ENCODE measurements at places on chromosomes 16 and 17.
A peak's percentile ranks its signal among the peaks of the same experiment; 100 is the strongest.

GRCh38 chr16:84349862-84350684 lies 18.3 kb upstream of the ATP2C2 start:
- DNase-seq = no peak

- no peak for DNase-seq
Observed at GRCh38 chr17:77701996-77702395, 256.5 kb upstream of the TNRC6C start.

- no peak for DNase-seq
Observed at GRCh38 chr16:73036074-73036826, 11.7 kb downstream of the ZFHX3 start.

DNA sequence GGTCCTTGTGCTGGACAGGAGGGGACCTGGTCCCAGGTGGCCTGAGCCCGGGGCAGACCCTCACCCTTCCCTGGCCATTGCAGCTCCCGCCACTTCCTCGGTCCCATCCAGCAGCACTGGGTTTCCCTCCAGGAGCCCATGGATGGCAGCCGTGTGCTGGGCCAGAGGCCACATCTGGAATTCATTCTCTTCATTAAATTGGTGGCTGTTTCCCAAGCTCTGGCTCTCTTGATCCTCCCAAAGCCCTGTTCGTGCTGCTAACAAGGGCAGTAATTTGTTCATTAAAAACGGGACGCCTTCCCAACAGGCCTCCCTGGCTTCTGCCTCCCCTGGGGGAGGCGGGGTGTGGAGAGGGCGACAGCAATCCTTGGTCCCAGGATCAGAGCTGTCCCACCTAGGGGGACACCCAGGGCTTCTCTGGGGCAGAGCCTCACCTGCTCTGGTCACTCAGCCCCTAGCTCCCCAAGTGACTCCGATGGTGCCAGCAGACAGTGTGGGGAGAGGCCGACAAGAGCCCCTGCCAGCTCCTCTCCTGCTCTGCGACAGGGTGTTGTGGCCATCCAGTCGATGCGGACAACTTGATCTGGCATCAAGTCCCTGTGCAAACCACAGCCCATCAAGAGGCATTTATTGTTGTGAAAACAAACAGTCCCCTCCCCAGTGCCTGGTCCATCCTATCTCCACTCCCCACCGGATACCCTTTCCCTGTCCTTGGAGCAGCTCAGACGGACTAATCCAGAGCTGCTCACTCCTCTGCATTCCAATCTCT lies 44.0 kb downstream of the SDK2 start:
- DNase-seq = no peak

- DNase-seq = no peak
Observed at GRCh38 chr16:49482690-49483089, 109.1 kb downstream of the C16orf78 start.

- DNase-seq = no peak
Observed at GRCh38 chr16:56824331-56824730, 40.7 kb upstream of the SLC12A3 start.

DNA sequence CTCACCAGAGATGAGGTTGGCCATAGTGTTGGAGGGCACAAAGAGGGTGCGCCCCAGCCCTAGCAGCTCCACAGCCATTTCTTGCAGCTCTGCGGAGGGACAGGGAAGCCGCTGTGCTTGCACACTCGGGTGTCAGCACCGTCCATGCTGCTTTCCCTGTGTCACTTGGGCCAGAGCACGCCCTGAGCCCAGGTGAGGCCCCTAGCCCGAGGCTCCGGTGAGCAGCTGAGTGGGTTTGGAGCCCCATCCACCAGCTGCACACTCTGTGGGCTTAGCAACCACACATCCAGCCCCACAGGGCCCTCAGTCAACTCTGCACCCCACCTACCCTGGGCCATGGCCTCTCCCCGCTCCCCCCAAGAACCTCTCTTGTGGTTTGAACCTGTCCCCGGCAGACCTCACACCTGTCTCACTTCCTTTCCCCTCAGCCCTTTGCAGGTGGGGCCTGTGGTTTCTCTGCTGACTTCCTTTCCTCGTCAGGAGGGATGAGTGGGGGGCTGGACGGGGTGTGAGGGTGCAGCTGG lies 20.7 kb downstream of the TMEM235 start:
- DNase-seq = no peak

DNA sequence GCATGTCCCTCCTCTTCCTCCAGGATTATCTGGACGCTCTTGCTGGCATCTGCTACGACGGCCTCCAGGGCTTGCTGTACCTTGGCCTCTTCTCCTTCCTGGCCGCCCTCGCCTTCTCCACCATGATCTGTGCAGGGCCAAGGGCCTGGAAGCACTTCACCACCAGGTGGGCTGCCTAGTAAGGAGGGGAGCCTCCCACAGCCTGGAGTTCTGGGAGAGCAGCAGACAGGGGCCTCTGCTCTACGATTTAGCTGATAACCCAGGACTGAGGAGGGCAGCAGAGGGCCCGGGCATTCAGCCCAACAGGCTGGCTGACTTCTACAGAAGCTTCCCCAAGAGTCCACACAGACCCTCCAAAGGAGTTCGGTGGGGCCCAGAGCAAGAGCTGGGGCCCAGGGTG lies 21.8 kb upstream of the DNAI2 start:
- DNase-seq = no peak

DNA sequence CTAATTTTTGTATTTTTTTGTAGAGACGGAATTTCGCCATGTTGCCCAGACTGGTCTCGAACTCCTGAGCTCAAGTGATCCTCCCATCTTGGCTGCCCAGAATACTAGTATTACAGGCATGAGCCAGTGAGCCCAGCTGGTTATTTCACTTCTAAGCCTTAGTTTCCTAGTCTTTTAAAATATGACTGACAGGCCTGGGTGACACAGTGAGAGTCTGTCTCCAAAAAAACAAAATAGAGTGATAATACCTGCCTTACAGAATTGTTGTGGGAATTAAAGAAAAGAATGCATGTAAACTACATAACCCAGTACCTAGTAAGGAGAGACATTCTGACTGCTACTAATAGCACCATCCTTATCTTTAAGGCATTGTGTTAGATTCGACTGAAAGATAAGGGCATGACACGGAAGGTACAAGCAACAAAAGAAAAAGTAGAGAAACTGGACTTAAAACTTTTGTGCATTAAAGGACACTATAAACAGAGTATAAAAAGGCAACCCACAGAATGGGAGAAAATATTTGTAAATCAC lies 11.6 kb downstream of the TOM1L2 start:
- DNase-seq = no peak

DNA sequence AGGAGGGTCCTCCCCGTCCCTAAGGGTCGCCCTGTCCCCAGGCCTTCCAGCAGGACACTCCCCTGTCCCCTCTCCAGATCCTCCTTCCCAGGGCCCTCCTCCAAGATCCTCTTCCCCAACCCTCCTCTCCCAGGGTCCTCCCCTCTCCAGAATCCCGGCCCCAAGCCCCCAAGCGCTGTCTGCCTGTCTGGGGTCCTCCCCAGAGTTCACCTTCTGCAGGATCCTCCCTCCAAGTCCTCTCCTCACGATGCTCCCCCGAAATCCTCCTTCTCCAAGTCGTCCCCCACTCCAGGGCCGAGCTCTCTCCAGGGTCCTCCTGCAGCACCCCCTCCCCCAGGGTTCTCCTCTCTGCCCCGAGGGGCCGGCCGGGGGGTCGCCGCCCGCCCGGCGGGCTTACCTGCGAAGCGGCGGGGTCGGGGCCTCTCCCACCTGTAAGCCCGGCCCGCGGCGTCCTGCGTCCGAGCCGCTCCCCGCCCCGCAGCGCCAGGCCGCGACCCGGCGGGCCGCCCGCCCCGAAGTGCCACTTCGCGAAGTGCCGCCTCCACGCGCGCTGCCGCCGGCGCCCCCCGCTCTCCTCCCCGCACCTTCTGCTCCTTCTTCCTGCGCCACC lies 678 bp upstream of the BAIAP2 start:
- no peak for DNase-seq

GRCh38 chr17:8126491-8127066 lies 2.7 kb upstream of the HES7 start:
- peak; percentile 61 for DNase-seq

GRCh38 chr16:90026135-90026534 lies 6.9 kb upstream of the DBNDD1 start:
- DNase-seq = peak; percentile 54

GRCh38 chr16:8677481-8677880 lies 3.1 kb downstream of the ABAT start:
- no peak for DNase-seq

DNA sequence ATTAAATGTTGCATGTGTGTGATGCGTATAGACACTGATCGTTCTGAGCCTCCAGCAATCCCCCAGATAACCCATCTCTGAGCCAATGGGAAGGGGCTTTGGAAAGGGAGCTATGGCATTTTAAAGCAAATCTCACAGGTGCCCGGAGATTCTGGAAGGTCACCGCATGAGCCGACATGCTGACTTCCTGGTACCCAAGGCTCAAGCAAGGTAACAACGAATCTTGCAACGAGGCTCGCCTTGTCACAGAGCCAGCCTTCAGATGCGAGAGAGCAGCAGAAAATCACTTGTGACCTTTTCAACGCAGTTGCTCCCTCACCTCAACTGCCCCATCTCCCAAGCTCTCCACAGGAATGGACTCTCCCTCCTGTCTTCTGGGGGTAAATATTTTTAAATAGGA lies 154.8 kb upstream of the CDH5 start:
- DNase-seq = no peak

DNA sequence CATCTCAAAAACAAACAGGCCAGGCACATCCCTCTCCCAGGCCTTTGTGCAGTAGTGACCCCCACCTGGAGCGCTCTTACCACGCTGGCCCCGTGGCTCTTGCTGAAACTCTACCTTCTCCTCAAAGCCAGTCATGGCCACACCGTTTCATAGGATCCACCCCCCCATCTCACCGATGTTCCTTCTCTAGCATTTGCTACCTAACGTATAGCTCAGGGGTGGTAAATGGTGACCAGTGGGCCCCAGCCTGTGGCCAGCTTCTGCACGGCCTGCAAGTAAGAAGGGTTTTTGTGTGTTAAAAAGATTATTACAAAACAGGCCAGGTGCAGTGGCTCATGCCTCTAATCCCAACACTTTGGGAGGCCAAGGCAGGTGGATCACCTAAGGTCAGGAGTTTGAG lies 43.8 kb downstream of the RMI2 start:
- DNase-seq = no peak

GRCh38 chr16:87436225-87437172 lies 44.4 kb downstream of the MAP1LC3B start:
- DNase-seq = no peak

- no peak for DNase-seq
Observed at GRCh38 chr16:50570808-50571598, 22.8 kb downstream of the NKD1 start.

DNA sequence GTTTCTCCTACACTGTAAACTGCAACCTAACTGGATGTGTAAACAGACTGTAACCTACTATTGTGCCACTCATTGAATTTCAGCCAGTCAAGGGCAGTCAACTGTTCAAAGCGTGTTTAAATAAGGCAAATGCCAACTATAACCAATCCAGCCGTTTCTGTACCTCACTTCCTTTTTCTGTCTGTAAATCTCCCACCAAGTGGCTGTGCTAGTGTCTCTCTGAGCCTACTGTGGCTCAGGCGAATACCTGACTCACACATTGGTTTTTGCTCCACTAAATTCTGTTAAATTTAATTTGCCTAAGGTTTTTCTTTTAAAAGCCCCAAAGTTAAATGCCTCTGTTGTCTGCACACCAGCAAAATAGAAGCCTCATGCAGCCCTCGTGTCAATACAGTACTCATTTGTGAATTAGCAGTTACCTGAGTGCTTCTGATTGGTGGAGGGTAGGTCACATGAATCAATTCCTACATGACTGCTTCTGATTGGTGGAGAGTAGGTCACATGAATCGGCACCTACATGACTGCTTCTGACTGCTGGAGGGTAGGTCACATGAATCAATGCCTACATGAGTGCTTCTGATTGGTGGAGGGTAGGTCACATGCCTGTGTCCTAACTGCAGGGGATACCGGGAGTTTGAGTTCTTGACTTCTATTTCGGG lies 31.1 kb upstream of the CCR7 start:
- no peak for DNase-seq

GRCh38 chr17:80901319-80901718 lies 90.3 kb upstream of the CHMP6 start:
- DNase-seq = no peak

- DNase-seq = no peak
Observed at GRCh38 chr16:85898521-85899442, at the start of gene IRF8. Gene IRF8 (plus strand): TSS chr16:85899162. CDS start chr16:85903016, 3,854 bp downstream.

DNA sequence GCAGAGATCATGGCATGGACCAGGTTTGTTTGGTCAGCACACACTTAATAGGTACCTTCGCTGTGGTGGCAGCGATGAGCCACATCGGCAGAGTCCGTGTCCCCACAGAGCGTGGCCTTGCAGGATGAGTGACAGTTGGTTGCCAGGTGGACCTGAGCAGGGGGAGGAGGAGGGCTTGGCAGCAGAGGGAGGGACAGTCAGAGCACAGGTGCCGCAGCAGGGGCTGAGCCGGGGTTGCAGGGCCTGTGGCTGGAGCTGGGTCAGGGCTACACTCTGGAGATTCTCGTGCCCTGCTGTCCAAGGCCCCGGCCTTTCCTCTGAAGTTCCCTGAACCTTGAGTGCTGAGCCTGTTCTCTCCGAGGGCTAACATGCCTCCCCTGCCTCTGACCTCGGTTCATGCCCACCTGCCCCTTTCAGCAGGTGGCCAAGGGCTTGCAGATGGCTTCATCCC lies 24.8 kb downstream of the POLR3E start:
- no peak for DNase-seq

DNA sequence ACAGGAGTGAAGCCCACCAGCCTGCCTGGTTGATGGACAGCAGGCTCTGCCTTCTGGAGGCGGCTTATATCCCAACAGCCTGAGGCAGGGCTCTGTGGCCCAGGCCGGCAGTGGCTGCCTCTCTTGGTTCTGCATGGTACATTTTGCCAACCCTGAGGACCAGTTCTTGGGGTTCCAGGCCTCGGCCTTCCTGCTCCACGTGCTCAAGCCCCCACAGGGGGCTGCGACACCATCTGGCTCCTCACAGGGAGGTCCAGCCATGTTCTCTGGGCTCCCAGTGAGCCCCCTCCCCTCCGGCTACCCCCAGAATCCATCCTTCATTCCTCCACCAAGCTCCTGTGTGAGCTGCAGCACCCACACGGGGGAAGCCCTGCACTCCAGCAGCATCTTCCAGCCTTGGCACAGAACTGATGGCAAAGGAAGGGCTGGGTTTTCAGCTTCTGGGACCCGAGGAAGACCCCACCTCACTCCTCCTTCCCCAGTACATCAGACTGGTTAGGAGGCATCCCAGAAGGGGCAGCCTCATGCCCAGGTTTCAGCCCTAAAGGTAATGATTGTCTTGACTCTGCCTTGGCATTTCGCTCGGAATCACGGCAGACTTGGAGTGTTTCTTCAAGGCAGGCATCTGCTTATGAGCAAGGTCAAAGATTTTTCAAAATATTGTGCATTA lies 231.2 kb downstream of the CPPED1 start:
- no peak for DNase-seq

- no peak for DNase-seq
Observed at GRCh38 chr17:29576214-29577000, 7.9 kb downstream of the TP53I13 start.

DNA sequence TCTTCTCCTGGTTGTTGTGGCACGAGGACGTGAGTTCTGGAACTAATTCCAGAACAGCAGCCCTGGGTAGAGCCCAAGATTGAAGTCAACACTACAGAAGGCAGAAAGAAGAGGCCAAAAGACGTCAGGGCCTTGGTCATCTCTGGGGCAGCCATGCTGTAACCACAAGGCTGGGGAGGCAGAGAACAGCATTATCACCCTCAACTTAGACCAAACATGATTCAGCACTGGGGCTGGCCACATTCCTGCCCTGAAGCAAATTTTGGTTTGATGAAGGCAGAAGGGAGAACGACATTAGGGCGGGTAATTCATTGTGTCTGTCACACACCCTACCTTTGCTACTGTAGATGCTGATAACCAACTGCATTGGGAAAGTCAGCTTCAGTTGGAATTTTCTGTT lies 9.7 kb upstream of the ALOX15B start:
- no peak for DNase-seq

- no peak for DNase-seq
Observed at GRCh38 chr17:39756380-39757079, 18.8 kb downstream of the GRB7 start.

GRCh38 chr17:79169366-79169765 lies 94.7 kb downstream of the ENGASE start:
- no peak for DNase-seq
